ENCODE measurements at places on chromosomes 16 and 17.
A peak's percentile ranks its signal among the peaks of the same experiment; 100 is the strongest.

DNA sequence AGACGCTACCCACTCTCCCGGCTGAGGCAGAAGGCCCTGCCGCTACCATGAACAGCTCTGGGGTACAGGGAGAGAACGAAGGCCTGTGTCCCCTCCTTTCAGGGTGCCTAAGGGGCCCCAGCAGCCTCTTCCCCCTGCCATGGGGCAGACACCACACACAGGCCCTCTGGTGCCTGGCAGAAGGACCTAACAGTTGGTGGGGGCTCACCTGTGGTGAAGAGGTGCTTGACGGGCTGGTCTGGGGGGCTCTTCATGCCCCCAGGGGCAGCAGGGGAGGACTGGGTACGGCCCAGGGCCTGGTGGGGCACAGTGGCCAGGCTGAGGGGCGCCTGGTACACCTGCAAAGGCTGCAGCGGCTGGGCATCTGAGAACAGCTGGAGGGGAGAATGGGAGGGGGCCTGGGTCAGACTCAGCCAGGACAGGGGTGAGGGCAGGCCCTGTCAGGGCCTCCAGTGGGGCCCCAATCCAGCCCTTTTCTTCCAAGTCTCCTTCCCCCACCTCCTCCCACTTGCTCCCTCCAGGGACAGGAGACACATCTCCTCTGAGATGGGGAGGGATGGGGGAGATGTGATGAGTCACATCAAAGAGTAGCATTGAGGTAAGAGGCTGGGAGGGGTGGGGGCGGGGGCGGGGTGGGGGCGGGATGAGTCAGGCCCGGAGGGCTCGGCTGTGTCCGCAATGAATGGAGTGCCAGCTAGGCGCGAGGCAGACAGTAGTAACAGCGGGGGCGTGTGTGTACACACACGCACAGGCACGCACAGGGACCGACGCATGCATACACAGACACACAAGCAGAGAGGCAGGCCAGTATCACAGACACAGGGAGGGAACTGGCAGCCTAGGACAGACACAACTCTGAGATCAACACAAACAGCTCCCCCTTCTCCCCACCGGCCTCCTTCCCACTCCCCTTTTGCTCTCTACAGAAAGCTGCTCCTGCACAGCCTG, 16.1 kb downstream of the G6PC3 start:
- peak; percentile 72 for DNase-seq

DNA sequence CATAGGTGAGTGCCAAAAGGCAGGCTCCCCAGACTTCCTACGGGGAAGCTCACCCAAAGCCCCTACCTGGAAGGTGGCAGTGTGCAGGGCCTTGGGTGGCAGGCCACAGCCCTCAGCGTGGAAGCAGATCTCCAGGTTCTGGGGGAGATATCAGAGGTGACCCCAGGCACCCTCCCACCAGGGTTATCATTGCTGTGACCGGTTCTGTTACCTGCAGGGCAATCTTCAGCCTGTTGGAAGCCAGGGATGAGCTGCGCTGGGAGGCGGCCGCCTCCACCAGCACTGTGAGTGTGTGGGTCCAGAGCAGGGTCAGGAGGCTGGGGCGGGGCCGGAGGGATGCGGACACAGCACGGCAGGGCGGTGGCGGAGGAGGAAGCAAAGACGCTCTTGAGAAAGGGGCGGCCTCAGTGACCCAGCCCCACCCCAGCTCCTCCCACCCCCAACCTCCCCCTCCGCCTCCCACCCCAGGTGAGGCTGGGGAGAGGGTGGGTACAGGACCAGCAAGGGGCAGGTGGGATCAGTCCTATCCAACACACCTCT, 13.1 kb downstream of the UNC13D start:
- no peak for DNase-seq

DNA sequence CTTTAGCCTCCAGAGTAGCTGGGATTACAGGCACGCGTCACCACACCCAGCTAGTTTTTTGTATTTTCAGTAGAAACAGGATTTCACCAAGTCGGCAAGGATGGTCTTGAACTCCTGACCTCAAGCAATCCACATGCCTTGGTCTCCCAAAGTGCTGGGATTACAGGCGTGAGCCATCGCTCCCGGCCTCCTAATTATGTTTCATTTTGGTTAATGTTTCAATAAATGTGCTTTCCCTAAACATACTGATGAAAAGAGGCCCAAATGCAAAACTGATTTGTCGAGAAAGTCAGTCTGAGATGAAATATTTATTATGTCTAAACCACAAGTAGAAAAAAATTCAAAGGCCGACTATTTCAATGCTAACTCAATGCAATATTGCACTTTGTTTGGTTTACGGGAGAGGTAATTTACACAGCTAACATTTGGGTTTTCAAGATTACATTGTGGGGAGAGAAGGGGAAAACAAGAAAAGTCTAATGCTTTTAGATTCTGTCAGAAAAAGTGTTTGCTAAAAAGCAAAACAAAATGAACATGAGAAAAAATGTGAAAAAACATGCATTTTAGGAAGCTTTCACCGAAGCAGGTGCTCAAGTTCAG, 9.8 kb downstream of the STAT3 start:
- DNase-seq: no peak

DNA sequence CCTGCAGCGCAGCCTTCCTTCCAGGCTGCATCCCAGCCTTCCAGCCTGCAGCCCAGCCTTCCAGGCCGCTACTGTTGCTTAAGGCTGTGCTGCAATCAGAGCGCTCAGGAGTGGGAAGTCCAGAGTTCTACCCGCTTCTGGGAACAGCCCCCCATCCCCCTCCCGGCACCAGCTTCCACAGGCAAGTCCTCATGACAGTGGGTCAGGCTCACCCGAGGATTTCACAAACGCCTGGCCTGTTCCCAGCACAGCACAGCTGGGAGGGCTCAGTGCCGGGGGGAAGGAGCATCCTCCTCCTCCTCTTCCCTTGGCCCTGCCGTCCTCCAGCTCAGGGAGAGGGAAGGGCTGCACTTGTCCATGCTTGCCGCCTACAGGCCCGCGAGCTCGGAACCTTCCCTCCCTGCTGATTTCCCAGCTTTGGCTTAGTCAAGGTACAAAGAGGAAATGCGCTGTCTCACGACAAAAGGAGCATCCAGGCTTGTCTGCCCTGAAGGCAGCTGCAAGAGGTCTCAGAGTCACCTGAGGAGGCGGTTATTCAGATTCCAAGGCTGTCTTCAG, 8.3 kb downstream of the SOCS3 start:
- DNase-seq: no peak

- no peak for DNase-seq
Observed at GRCh38 chr16:49698453-49698815, 157.5 kb downstream of the ZNF423 start.

GRCh38 chr16:57299009-57299718, 14.7 kb upstream of the PLLP start:
- DNase-seq: no peak

GRCh38 chr17:38673707-38674013, 1.1 kb downstream of the EPOP start:
- DNase-seq: no peak

DNA sequence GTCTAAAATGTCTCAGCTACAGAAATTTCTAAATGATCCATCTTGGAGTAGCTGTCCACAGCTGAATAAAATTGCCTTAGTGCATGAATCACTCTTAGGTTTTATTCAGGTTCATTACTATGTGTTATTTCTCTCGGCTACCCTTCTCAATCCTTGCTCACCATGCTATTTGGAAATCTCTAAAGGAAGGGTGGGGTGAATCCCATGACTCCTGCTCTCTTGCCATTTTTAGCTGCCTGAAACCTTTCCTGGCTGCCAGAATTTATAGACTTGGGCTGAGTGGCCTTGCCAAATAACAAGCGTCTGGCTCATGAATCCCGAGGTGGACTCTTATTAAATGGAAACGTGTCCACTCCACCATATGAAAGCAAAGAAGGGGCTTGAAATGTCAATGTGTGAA, 936.1 kb upstream of the SOX9 start:
- no peak for DNase-seq
